Stimulated activated CD8-positive, alpha-beta memory T cell treated with anti-CD3 and anti-CD28 coated beads, Interleukin-7, amount 100 ng/mL, for 48 hours (primary cell): ENCODE measurements at places on chromosomes 11 and 22.

GRCh38 chr22:37643225-37643847 is 3.9 kb downstream of the SH3BP1 start:
- peak; percentile 72 for DNase-seq

- no peak for DNase-seq
Observed at GRCh38 chr11:1196516-1197391, 26.1 kb upstream of the MUC5B start.

- DNase-seq = no peak
Observed at GRCh38 chr22:44765571-44766285, 13.4 kb downstream of the ARHGAP8 start.

DNA sequence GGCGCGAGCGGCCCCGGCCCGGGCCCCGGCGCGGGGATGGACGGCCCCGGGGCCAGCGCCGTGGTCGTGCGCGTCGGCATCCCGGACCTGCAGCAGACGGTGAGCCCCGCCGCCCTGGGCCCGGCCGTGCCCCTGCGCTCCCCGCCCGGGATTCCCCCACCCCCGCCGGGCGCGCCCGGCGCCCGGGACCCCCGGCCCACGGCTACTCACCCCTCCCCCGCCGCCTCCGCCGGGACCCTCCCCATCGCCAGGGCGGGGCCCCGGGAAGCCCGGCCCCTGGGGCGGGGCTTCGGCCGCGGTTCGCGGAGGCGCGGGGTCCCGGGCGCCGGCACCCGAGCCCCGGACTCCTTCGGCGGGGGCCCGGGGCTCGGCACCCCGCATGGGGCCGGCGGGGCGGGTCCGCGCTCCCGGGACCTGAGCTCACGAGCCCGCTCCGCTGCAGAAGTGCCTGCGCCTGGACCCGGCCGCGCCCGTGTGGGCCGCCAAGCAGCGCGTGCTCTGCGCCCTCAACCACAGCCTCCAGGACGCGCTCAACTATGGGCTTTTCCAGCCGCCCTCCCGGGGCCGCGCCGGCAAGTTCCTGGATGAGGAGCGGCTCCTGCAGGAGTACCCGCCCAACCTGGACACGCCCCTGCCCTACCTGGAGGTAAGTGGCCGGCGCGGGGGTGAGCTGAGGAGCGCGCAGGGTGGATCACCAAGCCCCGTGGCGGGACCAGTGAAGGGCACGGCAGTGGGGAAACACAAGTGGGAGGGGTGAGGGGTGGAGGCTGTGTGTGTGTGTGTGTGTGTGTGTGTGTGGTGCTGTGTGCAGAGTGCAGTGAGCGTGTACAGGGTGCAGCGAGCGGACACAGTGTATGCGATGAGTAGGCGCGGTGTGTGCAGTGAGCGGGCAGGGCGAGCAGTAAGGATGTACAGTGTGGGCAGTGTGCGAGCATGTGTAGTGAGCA is 2.3 kb downstream of the SHANK3 start:
- no peak for DNase-seq

- no peak for DNase-seq
Observed at GRCh38 chr22:33739516-33739915, 180.8 kb downstream of the LARGE1 start.

GRCh38 chr11:696955-697491 is 1.4 kb downstream of the TMEM80 start:
- DNase-seq = no peak

GRCh38 chr22:22682807-22683667 is 38.6 kb downstream of the GGTLC2 start:
- no peak for DNase-seq

DNA sequence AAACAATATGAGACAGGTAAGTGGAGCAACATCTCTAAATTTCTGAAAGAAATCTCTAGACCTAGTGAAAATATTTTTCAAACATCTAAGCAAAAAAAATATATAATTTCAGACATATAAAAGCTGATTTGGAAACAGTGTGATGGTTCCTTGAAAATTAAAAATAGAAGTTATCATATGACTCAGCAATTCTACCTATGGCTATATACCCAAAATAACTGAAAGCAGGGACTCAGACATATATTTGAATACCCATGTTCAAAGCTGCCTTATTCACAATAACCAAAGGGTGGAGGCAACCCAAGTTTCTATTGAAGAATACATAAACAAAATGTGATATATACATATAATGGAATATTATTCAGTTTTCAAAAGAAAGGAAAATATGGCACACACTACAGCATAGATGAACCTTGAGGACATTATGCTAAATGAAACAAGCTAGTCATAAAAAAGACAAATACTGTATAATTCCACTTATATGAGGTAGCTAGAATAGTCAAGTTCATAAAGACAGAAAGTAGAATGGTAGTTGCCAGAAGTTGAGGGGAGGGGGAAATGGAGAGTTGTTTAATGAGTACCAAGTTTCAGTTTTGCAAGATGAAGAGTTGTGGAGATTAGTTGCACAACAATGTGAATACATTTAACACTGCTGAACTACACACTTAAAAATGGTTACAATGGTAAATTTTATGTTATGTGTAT is 300.4 kb downstream of the TTC28 start:
- DNase-seq = no peak

- DNase-seq = no peak
Observed at GRCh38 chr11:4606231-4607015, 1.6 kb downstream of the TRIM68 start.

GRCh38 chr11:126345759-126346585 is 9.5 kb upstream of the ST3GAL4 start:
- no peak for DNase-seq

DNA sequence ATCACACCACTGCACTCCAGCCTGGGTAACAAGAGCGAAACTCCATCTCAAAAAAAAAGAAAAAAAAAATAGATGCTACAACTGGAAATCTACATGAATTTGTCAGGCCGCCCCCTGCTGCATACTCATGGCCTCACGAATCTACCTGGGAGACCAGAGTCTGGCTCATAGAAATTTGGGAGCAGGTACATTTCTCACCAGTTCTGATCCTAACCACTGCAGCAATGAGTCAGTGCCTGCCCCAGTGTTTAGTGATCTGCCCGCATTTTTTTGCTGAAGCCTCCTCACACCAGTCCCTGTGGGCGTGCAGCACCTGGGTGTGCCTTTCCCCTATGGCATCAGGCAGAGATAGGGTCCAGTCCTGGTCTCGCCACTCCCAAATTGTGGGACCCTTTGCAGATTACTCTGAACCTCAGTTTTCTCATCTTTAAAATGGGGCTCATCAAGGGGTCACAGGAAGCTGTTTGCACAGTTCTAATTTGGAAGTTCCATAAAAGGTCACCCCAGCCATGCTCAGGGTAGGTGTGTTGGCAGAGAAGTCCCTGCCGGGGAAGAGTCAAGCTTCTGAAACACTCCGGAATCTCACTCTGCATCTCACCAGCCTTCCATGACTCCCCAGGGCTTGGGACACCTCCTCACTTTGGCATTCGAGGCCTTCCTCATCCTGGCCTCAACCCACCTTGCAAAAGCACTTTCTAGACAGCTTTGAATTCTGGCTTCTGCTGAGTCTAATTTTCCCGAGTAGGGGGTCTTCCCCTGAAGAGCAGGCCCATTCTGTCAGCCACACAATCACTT is 39.3 kb upstream of the LINC01488 start:
- DNase-seq = no peak

DNA sequence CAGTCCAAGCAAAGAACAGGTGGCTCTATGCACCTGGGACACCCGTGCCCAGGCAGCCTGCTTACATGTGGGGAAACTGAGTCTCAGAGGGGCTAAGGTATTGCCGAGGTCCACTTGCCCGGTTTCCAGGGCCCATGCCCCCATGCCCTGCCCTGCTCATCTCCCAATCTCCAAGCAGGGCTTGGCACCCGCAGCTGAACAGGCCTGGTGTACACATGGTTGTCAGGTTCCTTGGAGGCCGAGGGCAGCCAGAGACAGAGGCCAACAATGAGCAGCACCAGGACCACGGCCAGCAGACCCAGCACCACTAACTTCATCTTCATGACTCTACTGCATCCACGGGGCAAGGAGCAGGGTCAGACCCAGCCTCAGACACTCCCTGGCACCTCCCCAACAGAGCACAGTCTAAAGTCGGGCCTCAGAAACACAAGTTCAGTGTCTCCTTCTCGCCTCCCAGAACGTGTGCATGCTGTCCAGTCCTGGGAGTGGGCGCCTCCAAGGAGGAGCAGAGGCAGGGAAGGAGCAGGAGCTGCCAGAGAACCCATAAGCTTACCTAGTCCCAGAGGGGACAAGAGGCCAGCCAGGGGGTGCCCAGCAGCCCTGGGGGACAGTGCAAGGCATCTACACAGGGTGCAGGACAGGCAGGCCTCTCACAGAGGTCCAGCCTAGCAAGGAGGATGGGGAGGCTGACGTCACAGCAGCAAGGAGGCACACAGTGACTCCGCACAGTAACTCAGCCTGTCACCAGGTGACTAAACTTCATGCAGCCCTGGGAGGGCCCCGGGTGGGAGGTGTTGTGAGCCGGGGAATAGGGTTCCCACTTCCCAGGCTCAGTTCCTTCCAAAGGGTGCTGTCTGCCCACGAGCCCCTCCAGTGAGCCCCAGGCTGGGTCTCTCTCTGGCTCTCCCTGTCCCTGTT is 20.2 kb upstream of the RGL4 start:
- no peak for DNase-seq

GRCh38 chr11:105192115-105192514 is 52.5 kb upstream of the CARD18 start:
- DNase-seq = no peak

DNA sequence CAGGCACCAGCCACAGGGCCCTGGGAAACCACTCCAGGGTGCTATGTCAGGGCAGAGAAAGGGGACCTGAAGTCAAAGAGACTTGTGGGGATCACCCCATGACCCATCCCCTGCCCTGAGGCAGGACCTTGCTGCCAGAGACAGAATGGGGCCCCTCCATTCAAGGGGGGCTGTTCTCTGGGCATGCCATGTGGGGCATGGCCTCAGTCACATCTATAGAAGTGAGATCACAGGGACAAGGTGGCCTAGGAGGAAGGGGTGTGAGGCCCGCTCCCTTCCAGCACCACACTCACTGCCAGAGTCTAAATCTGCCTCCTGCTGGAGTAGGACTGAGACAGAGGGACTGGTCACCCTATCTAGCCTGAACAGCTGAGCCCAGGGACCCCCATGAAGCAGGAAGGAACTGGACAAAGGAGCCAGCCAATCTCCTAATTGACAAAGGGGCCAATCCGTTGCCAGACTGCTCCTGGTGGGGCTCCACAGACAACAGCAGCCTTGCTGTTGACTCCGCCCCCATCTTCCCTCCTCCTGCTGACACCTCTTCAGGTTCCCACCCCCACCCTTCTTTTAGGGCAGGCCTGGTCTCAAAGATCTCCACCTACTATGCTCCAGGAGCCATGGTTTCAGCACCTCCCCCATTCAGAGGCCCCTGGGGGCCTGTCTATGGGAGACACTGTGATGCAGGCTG is 26.0 kb downstream of the NEAT1 start:
- no peak for DNase-seq

DNA sequence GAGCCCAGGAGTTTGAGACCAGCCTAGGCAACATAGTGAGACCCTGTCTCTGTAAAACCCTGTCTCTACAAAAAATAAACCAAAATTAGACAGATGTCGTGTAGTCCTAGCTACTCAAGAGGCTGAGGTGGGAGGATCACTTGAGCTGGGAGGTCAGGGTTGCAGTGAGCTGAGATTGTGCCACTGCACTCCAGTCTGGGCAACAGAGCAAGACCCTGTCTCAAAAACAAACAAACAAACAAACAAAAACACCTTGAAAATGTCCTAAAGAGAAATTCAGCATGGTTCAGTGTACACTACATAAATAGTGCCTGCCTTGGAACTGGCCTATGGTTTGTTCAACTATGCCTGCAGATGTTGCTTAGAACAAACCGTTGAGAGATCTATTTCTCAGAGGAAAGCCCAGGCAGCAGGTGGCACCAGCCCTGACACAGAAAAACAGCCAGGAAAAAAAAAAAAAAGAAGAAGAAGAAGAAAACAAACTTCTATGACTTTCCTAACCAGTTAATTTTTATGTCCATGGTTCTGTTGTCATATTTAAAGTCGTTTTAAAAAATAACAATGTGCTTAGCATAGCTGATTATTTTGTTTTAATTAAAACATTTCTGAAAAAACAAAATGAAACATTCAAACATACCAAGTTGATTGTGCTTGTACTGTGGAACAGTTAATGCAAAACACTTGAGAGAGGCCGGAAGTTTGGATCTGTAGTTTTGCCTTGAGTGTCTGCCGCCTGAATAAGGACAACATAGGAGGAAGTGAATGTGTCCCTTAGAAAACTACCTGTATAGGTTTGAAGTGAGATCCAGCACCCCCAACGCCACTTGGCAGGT is 5.4 kb downstream of the KREMEN1 start:
- DNase-seq = no peak

GRCh38 chr11:73340164-73340563 is 32.1 kb downstream of the ARHGEF17 start:
- no peak for DNase-seq

GRCh38 chr11:35606206-35606605 is 12.1 kb upstream of the FJX1 start:
- no peak for DNase-seq

- DNase-seq = no peak
Observed at GRCh38 chr11:14644226-14645014, 816 bp downstream of the PDE3B start.

DNA sequence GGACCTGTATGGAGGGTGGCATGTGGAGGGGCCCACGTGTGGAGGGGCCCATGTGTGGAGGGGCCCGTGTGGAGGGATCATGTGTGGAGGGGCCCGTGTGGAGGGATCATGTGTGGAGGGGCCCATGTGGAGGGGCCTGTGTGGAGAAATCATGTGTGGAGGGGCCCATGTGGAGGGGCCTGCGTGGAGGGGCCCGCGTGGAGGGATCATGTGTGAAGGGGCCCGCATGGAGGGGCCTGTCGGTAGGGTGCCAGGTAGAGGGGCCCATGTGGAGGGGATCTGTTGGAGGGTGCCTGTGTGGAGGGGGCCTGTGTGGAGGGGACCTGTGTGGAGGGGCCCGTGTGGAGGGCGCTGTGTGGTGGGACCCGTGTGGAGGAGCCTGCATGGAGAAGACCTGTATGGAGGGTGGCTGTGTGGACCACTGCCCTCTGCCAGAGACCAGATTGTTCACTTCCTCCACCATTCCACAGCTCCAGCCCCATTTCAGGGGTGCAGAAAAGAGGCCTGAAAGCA is 47.0 kb downstream of the IGLL5 start:
- DNase-seq = no peak

- no peak for DNase-seq
Observed at GRCh38 chr22:32722441-32722840, 79.1 kb upstream of the TIMP3 start.

DNA sequence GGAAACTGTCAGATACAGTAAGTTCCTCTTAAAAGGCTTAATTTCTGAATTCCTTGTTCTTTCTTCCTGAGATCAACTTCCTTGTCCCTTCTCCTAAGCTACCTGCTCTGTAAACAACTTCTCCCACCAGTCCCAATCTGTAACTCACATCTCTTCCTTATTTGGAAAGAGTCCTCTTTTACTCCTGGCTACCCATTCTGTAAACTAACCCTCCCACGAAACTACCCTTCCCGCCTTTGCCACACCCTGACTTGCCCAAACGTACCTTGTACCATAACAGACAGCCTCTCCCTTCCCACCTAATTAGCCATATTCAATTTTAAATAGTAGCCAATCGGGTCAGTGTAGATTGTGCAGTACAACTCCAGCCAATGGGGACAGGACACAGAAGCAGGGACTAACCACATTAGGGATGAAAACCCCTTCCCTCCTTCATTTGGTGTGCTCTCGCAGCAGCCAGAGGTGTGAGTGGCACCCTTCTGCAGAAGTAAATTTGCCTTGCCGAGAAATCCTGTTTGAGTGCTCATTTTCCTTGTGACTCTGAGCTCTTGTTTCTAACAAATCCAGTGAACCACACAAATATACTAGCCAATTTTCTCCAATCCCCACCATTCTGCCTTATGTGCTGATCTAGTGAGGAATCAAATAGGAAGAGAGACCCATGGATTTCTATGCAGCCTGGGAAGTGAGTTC is 49.5 kb downstream of the ZNF280B start:
- no peak for DNase-seq
